ENCODE measurements at places on chromosomes 11 and 22.
A peak's percentile ranks its signal among the peaks of the same experiment; 100 is the strongest.

DNA sequence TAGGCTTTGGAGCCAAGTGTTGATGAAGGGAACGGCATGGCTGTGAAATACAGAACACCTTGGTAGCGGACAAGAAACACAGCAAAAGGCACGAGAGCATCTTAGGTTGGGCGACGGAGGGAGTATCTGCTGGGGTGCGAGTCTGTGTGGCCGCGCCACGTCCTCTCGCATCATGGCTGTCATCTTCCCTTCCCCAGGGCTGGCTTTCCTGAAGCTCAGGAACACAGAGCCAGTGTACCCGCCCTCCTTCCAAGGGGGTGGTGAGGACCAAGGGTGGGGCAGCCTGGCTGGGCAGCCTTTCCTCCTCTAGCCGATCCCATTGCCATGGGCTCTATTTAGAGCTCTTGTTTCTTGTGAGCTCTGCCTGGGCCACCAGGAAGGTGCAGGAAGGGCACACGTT is 154.4 kb downstream of the FEZ1 start:
- DNase-seq = no peak

- DNase-seq = no peak
These were observed 54.7 kb downstream of the SMIM38 start for GRCh38 chr11:69210310-69211035.

- DNase-seq = peak; percentile 7
These were observed 762 bp upstream of the CCDC134 start for GRCh38 chr22:41799486-41800347.

DNA sequence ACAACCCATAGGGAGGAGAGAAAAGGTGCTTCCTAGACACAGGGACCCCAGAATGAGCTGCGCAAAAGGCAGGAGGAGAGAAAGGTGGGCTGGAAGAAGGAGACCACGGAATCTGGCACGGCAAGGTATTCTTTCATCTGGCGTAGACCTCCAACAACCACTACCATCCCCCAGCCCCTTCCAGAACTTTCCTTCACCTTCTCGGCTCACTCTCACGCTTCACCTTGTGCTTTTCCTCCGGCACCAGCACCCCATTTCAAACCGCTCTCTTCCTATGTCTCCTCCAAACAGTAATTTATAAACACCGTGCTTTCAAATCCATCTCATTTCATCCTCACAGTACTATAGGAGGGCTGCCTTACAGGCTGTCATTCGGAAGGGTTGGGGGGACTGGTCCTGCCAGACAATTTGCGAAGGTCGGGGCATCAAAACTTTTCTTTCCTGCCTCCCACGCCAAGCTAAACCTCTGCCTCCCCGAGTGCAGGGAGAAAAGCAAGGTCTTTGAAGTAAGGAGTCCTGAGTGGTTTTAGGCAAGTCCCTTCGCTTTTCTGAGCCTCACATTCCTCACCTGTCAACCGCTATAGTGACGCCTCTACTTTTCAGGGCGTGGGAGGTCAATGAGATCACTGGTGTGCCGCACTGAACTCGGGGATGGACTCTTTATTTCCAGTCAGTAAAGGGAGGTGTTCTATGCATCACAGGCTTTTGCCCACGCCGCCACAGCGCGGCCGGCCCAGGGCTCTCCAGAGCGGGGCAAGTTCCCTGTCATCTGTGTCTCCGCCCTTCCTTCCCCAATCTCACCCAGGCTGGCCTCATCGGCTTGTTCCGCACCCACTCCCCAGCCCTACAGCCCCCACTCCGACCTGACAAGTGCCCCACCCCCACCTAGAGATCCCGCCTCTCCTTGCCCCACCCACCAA is 800 bp downstream of the KCTD21 start:
- DNase-seq = peak; percentile 47
